Stimulated activated CD4-positive, alpha-beta T cell treated with anti-CD3 and anti-CD28 coated beads, Interleukin-15, amount 100 ng/mL, for 1 hour (primary cell): ENCODE measurements at places on chromosomes 2 and 18.

GRCh38 chr2:84886791-84887190 is 5.9 kb upstream of the TRABD2A start:
- DNase-seq = no peak

- no peak for DNase-seq
Observed at GRCh38 chr2:179758636-179759035, 102.8 kb downstream of the ZNF385B start.

GRCh38 chr18:32454593-32454992 is 16.1 kb downstream of the GAREM1 start:
- DNase-seq = no peak

- no peak for DNase-seq
Observed at GRCh38 chr2:235343869-235344268, 150.0 kb upstream of the AGAP1 start.

GRCh38 chr2:173311844-173312606 is 42.6 kb upstream of the CDCA7 start:
- DNase-seq = no peak

DNA sequence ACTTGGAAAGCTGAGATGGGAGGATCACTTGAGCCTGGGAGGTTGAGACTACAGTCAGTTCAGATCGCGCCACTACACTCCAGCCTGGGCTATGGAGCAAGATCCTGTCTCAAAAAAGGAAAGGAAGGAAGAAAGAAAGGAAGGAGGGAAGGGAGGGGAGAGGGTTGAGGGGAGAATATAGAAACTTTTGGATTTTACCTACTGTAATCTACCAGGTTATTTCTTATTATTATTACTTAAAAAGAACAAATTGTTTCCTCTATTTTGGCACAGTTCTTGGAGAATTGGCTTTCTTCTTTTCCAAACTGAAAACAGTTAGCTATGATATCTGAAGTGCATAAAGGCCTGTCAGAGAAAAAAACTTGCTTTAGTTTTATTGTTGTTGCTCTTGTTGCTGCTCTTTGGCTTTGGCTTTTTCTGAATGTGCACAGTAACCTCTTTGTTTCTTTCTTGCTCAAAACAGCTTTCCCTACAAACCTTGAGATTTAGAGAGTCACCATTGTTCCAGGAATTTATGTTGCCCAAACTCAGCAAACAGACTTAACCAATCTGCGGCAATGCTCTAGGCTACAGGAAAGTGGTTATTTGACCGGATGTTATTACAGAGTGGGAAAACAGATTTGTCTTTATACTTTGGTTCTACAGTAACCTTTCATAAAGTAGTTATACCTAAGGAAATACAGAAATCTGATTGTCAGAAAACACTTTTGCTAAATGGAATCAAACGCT is 214.9 kb downstream of the XIRP2 start:
- no peak for DNase-seq
